Hepatocyte (in vitro differentiated cells): ENCODE measurements at places on chromosomes 5 and 9. TPM values are rescaled to one million over a fixed set of nuclear protein-coding genes. Genes with fewer than 3 reads are reported as not detected.

DNA sequence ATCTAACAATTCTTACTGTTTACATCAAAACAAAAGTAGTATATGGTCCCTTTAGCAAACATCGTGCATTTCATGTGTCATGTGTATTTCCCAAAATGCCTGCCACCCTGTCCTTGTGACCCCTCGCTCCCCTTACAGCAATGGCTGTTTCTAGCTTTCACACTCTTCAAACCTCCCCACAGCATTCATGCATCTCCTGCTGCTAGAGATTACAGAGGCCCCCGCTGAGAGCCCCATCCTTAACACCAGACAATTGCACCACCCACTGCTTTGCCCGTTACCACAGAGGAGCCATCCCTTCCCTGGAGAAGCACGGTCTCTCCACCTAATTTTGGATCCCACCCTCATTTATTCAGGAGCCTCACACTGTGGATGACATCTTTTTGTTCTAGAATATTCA, 149.7 kb upstream of the IRX4 start:
- no peaks in the 10 kb centered on the region for H3K4me1 ChIP-seq
- no peak for DNase-seq
- H3K27ac ChIP-seq = no peak overlapping the region
- H3K36me3 ChIP-seq = no peaks in the 10 kb centered on the region
- no peak overlapping the region for H3K4me3 ChIP-seq
- H3K27me3 ChIP-seq = peaks cover 26% of the 10 kb centered on the region

DNA sequence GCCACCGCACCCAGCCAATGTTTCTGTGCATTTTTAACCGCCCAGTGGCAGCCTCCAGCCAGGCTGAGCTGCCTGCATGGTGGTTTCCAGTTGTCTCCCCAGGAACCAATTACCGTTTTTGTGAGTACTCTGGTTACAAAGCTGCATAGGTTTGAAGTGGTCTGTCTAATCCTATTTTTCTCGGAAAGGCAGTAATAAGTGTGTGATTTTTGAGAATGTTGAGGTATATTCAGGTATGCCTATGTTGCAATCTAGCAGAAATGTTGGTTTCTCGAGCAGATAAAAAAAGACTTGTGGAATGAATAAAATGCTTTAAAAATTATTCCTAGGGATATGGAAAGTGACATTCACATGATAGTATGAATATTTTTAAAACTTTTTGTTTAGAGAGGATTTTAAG, 41.5 kb upstream of the ANKH start:
- no peak overlapping the region for H3K27ac ChIP-seq
- DNase-seq = no peak
- no peaks in the 10 kb centered on the region for H3K27me3 ChIP-seq
- no peak overlapping the region for H3K4me3 ChIP-seq

DNA sequence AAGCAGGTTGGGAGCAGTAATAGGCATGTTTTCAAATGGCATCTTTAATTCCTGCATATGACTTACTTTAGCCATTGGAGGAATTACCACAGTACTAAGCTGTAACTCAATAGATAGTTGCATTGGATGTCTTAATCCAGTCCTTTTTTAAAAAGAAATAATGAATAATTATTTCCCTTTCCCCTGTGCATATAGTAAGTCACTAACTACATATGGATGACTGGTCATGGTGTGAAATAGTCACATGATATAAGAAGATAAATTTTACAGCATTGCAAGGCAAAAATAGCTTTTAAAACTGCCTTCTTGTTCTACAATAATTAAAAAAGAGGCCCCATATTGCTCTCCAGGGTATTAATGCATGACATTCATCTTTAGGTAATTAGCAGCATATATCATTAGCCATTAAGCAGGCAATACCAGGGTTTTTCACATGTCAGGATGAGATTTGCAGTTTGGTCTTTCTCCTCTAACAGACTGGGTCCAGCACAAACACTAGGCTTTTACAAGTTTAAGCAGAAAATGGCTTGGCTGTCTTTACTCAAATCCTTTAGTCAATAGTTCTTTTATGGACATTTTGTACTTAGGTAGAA, 606.4 kb upstream of the RORB start:
- no peaks in the 10 kb centered on the region for H3K4me1 ChIP-seq
- H3K27me3 ChIP-seq = no peaks in the 10 kb centered on the region
- no peak overlapping the region for H3K27ac ChIP-seq
- no peak for DNase-seq

DNA sequence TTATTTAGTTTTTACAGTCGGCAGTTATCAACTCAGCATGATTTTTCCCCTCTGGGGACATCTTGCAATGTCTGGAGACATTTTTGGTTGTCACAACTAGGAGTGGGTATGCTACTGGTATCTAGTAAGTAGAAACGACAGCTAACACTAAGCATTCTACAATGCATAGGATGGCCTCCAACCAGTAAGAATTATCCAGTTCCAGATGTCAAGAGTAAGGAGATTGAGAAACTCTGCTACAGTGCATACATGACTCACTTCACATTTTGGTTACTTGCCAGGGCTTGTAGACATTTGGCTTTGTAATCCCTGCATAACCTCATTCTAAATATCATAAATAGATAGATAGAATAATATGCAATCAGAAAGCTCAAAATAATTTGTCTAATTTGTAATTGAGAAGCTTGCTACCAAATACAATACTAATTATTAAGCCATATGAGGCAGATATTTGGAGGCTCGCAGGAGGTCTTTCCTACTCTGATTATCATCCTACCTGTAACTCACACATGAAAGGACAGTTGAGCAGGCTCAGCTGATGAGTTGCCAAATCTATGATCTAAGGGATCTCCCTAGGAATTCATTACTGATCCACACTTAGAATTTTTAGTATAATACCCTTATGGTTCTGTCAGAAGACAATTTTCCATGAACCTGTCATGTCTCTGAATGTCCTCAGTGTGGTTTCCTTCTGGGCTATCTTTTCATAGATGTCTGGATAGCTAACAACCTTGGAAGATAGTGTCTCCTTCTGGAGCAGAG, 346.9 kb upstream of the TLE4 start:
- no peak overlapping the region for H3K4me3 ChIP-seq
- no peak overlapping the region for H3K27ac ChIP-seq
- H3K36me3 ChIP-seq = no peaks in the 10 kb centered on the region
- peak; percentile 34 for DNase-seq
- no peaks in the 10 kb centered on the region for H3K4me1 ChIP-seq
- H3K27me3 ChIP-seq = no peaks in the 10 kb centered on the region

NRARP gene
- total RNA-seq = 5.3 and 8.2 TPM in 2 replicates
